ENCODE measurements at places on chromosomes 6 and 20.

DNA sequence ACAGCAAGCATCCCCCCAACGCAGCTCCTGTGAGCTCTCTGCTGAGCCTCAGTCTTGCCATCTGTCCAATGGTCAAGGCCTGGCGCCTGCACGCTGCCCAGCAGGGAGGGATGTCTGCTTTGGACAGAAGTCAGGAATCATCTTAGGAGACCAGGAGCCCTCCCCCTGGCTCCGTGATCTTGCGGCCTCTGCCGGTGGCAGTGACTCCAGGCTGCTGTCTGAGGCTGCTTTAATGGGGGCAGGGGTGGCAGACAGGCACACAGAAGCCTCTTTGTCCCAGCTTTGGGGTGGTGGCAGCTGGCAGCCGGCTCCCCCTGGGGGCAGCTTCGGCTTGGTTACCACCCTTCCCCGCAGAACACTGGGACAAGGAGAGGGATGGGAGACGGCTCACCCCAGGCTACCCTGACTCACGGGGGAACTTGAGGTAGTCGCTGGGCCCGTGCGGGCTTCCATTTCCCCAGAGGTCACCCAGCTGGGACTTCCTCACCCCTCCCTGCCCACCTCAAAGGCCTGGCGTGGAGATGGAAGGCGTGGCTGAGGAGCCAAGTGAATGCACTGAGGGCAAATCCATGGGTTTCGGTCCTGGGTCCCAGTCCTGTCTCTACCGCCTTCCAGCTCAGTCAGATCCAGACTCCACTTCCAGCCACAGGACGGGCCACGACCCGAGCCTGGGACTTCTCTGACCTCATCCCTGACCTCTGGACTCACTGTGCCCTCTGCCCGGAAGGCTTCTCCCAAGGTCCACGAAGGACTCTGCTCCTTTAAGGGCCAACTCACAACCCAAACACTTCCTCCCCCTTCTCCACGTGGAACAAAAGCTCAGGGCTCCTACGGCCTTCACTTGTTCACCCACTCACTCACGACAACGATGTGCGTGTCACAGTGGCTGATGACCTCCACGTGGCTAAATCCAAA lies 14.8 kb downstream of the PEDS1 start:
- no peak for DNase-seq

GRCh38 chr6:44820321-44820720 lies 432.8 kb downstream of the CDC5L start:
- DNase-seq, result no peak

GRCh38 chr6:131372535-131372934 lies 200.5 kb upstream of the ARG1 start:
- DNase-seq, result no peak

DNA sequence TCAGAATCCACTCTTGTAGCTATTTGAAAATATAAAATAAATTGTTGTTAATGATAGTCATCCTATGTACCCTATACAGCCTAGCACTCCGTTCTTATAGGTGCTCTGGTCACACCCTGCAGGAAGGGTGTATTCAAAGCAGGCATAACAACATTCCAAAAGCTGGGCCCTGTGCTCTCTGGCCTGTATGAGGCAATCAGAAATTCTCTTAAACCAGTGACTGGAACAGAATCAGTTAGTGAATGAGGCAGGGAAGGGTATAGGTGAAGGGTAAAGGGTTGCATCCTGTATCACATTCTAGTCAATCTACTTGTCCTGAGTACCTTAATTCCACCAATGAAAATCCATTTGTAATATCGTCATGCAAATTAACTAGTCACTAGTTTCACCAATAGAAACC lies 154.5 kb upstream of the ZNF217 start:
- DNase-seq, result no peak

GRCh38 chr20:36591854-36592641 lies 13.5 kb upstream of the RAB5IF start:
- peak; percentile 53 for DNase-seq

GRCh38 chr6:133418108-133418507 lies 177.0 kb downstream of the EYA4 start:
- no peak for DNase-seq

DNA sequence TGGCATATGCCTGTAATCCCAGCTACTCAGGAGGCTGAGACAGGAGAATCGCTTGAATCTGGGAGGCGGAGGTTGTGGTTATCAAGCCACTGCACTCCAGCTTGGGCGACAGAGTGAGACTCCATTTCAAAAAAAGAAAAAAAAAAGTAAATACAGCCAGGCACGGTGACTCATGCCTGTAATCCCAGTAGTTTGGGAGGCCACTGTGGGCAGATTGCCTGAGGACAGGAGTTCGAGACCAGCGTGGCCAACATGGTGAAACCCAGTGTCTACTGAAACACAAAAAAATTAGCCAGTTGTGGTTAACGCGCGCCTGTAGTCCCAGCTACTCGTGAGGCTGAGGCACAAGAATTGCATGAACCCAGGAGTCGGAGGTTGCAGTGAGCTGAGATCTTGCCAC lies 1.5 kb upstream of the NINL start:
- no peak for DNase-seq

DNA sequence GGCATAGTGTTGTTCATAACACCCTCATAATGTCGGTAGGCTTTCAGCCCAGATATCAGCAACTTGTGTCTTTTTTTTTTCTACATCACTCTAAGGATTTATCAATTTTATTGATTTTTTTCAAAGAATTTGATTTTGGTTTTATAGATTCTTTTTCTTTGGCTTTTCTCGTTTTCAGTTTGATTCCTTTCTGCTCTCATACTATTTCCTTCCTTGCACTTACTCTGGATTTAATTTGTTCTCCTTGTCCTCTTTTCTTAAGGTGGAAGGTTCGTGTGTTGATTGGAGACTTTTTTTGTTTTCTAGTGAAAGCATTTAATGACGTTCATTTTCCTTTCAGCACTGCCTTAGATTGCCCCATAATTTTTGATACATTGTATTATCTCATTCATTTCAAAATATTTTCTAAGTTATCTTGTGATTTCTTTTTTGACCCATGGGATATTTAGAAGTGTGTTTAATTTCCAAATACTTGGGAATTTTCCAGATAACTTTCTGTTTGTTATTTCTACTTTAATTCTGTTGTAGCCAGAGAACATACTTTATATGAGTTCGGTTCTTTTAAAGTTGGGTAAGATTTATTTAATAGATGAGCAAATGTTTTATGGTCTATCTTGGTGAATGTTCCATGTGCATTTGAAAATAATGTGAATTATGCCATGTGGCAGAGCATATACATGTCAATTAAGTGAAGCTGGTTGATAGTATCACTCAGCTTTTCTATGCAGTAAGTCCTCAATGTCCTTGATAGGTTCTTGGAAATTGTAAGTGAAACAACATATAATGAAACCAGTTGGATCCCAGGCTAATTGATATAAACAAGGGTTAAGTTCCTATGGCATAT lies 62.8 kb downstream of the IRF4 start:
- no peak for DNase-seq

GRCh38 chr6:10030942-10031537 lies 383.8 kb downstream of the TFAP2A start:
- peak; percentile 37 for DNase-seq

GRCh38 chr20:63159826-63160640 lies 55.9 kb downstream of the YTHDF1 start:
- no peak for DNase-seq

- no peak for DNase-seq
Measured at GRCh38 chr6:122222761-122223160, 176.7 kb upstream of the HSF2 start.

- peak; percentile 74 for DNase-seq
Measured at GRCh38 chr20:1301031-1301529, 27.9 kb downstream of the SDCBP2 start.

GRCh38 chr20:40491009-40491590 lies 197.9 kb downstream of the MAFB start:
- DNase-seq, result no peak

- DNase-seq, result no peak
Measured at GRCh38 chr6:90266905-90267621, 29.6 kb downstream of the BACH2 start.

DNA sequence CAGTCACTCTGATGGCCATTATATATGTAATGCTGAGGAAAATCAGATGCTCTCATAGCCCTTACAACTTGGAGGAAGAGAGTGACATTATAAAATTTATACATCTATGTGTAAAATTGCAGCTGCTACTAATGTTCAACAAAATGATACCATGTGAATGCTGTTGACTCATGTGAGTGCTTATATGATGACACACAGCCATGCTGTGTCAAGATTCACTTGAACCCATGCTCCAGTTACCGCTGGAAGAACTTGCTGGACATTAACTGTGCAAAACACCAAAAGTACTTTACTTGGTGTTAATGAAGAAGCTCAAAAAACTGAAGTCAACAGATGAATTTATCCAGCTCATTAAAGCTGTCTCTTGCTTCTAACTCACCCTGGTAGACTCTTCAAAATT lies 318.9 kb upstream of the PLCB4 start:
- DNase-seq, result no peak

DNA sequence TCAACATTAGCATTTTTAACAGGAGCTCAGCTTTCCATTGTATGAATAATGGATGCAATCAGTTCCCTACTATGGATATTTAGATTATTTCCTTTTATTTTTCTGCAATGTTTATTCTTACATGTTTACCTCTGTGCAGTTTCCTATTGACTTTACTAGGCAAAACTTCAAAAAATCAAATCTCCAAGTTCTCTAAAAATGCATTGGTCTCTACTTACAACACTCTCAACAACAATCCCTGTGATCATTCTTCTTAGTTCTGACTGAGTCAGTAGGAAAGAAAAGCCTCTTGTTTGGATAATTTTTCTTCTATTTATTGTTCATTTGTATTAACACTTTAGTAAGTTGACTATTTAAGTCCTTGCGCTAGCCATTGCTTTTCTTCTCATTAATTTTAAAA lies 126.1 kb downstream of the KIF13A start:
- no peak for DNase-seq

DNA sequence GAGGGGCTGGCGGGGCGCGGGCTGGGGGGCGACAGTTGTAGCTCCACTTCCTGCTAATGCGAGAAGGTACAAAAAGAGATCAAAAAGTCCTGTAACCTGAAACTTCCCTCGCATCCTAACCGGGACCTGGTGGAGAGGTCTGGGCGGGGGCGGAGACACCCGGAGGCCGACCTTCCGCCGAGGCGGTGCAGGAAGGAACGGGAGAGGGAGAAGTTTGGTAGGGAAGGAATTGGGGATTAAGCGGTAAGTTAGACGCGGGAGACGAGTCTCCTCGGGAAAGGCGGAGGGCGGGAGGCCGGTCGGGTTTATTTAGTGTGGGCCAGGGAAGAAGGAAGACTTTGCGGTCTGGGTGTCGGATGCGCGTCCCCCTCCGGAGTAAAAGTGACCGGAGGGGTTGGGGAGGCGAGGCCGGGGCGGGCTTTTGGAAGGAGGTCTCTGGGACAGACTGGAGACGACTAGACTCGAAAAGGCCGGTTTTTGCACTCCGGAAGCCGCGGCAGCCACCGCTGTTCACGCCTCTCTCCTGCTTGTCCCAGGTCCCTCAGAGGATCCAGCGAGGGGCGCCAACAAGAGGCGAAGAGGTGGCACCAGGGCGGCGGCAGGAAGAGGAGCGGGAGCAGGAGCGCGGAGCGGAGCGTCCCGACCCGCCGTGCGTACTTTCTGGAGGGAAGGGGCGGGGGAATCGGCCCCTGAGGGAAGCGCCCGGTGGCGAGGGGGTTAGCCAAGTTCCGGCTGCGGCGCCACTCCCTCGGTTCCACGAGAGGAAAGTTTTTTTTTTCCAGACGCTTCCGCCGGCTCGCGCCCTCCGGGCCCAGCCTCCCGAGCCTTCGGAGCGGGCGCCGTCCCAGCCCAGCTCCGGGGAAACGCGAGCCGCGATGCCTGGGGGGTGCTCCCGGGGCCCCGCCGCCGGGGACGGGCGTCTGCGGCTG lies 734 bp downstream of the TPBG start:
- peak; percentile 80 for DNase-seq

DNA sequence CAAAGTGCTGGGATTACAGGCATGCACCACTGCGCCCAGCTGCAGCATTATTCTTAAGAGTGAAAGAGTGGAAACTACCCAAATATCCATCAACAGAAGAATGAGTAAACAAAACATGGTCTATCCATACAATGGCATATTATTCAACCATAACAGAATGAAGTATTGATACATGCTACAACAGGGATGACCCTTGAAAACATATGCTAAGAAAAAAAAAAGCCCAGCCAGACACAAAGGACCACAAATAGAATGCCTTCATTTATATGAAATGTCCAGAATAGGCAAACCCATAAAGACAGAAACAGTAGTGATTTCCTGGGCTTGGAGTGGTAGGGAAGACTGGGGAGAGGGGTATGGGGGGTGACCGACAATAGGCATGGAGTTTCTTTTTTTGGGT lies 7.1 kb downstream of the TUBB2B start:
- DNase-seq, result no peak

GRCh38 chr6:24935366-24936152 lies at the start of gene RIPOR2:
TSS of gene RIPOR2 (minus strand) at chr6:24935960. CDS start at chr6:24935898, 62 bp downstream.
- DNase-seq, result peak; percentile 22

GRCh38 chr20:43238833-43239232 lies 49.1 kb upstream of the PTPRT start:
- peak; percentile 8 for DNase-seq

DNA sequence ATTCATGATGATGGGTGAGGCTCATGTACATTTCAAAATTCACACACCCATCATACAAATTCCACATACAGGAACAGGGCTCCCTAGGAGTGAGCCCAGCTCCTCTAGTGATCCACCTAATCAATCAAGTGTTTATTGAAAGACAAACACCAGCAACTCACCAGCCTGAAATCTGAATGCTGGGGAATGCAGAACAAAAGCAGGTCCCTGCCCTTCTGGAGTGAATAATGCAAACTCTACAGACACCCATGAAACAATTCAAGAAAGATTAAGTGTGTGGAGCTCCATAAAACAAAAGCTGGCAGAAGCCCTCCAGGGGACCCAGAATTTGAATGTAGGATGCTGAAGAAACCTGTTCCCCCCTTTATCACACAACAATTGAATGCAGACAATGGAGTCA lies 396.7 kb upstream of the JARID2 start:
- DNase-seq, result no peak

DNA sequence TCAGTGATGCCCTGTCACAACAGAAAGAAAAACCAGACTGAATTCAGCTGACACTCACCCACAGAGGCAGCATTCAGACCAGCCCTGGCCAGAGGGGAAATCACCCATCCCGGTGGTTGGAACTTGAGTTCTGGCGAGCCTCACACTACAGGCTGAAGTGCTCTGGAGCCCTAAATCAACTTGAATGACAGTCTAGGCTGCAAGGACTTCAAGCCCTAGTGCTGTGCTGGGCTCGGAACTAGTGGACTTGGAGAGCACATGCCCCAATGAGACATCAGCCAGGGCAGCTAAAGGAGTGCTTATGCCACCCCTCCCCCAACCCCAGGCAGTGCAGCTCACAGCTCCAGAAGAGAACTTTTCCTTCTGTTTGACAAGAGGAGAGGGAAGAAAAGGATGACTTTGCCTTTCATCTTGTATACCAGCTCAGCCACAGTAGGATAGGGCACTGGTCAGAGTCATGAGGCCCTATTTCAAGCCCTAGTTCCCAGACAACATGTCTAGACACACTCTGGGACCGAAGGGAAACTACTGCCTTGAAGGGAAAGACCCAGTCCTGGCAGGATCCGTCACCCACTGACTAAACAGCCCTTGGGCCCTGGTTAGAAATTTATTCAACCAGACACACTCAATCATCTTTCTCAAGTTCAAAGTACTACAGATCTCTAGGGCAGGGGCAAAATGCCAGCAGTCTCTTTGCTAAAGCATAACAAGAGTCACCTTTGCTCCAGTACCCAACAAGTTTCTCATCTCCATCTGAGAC lies 43.2 kb upstream of the PNRC1 start:
- no peak for DNase-seq

- no peak for DNase-seq
Measured at GRCh38 chr6:90730151-90730673, 143.3 kb upstream of the MAP3K7 start.
